ENCODE measurements at places on chromosomes 13 and 19.

- no peaks in the 10 kb centered on the region for H3K4me1 ChIP-seq
- no peak for DNase-seq
- no peaks in the 10 kb centered on the region for H3K27me3 ChIP-seq
- no peak overlapping the region for H3K27ac ChIP-seq
- H3K36me3 ChIP-seq = no peaks in the 10 kb centered on the region
Measured at GRCh38 chr19:30266687-30267086, 105.5 kb upstream of the ZNF536 start.

DNA sequence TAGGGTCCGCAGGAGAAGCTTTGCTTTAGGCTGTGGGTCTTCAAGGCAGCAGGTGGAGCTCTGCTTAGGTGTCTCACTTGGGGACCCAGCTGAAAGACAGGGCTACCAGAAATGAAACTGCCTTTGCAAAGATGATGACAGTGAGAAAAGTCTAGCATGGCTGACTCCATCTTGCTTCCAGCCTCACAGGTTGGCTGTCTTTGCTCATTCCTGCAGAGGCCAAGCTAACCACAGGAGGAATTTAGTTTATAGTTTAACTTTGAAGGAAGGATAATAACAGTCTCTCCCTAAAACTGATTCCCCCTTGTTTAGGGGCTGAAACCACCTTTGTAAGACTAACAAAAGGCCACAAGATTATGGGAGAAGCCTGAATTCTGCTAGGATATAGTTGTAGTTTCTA, 252.4 kb downstream of the UQCRFS1 start:
- no peak overlapping the region for H3K4me3 ChIP-seq
- H3K36me3 ChIP-seq = no peaks in the 10 kb centered on the region
- H3K4me1 ChIP-seq = no peaks in the 10 kb centered on the region
- H3K27me3 ChIP-seq = no peaks in the 10 kb centered on the region
- H3K27ac ChIP-seq = no peak overlapping the region
- no peak for DNase-seq

DNA sequence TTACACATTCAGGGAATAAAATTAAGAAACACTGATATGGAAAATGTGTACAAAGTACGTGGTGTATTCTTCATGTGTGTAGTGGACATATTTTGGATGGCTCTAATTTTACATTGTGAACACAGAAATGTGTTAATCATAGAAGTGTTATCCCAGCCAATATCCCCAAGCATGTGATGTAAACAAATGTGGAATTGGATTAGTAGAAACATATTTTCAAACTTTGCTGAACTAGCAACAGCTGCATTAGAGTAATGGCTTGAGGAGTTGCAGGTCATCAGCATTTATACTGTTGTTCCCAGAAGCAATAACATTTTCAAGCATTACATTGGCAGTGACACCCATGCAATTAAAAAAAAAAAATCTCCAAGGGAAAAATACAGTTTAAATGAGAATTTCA, 600.6 kb downstream of the SLITRK1 start:
- no peak overlapping the region for H3K27ac ChIP-seq
- no peaks in the 10 kb centered on the region for H3K4me1 ChIP-seq
- no peaks in the 10 kb centered on the region for H3K27me3 ChIP-seq
- DNase-seq = no peak

GRCh38 chr19:39832341-39833083, 1.4 kb downstream of the DYRK1B start:
- peak overlapping the region; percentile 72 for H3K4me3 ChIP-seq
- DNase-seq = no peak
- no peaks in the 10 kb centered on the region for H3K36me3 ChIP-seq

DNA sequence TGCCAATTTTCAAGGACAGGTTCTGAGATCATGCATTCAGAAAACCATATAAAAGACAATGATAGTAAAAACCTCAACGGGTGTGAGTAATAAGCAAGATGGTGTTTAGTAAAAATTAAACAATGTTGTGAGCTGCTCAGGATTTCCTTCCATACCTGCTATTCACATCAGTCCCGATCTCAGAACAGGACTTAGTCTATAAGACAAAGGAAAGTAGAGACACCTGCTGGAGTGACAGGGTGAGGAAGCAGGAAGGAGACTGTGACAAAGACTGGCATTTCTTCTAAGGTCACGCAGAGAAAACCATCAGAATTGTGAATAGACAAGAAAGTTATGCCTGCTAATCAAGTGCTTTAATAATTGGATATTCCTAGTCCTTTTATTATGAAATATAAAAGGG, 648.0 kb downstream of the DACH1 start:
- H3K36me3 ChIP-seq = no peaks in the 10 kb centered on the region
- no peak for DNase-seq
- no peak overlapping the region for H3K4me3 ChIP-seq

DNA sequence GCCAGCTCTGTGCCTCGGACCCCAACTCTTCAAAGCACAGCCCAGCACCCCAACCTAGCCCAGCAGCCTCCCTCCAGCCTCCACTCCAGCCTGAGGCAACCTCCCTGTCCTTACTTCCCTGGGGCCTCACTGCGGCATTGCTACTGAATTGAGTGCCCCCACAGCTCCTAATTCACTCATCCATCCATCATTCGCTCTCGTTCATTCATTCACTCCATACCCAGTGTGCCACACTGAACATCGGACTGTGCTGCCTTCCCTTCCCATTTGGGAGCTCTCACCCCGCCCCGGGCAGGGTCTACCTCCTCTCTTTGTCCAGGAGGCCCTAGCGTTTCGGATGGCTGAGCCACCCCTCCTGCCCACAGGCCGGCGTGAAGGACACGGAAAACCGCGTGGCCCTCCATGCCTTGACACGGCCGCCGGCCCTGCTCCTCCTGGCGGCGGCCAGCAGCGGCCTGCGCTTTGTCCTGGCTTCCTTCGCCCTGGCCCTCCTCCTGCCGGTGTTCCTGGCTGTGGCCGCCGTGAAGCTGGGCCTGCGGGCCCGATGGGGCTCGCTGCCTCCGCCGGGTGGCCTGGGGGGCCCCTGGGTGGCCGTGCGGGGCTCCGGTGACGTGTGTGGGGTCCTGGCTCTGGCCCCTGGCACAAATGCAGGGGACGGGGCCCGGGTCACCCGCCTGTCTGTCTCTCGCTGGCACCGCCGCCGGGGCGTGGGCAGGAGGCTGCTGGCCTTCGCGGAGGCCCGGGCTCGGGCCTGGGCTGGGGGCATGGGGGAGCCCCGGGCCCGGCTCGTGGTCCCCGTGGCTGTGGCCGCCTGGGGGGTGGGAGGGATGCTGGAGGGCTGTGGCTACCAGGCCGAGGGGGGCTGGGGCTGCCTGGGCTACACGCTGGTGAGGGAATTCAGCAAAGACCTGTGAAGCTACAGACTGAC, 1.3 kb downstream of the NAT14 start:
- H3K27me3 ChIP-seq = no peaks in the 10 kb centered on the region
- H3K27ac ChIP-seq = peak overlapping the region; percentile 89
- H3K4me3 ChIP-seq = peak overlapping the region; percentile 5
- H3K36me3 ChIP-seq = no peaks in the 10 kb centered on the region
- DNase-seq = peak; percentile 32
- H3K4me1 ChIP-seq = peaks cover 28% of the 10 kb centered on the region

GRCh38 chr19:14112051-14112808, 5.3 kb downstream of the PRKACA start:
- H3K4me3 ChIP-seq = peak overlapping the region; percentile 15
- H3K36me3 ChIP-seq = no peaks in the 10 kb centered on the region
- peak; percentile 45 for DNase-seq
- H3K27me3 ChIP-seq = no peaks in the 10 kb centered on the region
- H3K4me1 ChIP-seq = peaks cover 36% of the 10 kb centered on the region
- H3K27ac ChIP-seq = peak overlapping the region; percentile 96

- H3K27me3 ChIP-seq = no peaks in the 10 kb centered on the region
- no peaks in the 10 kb centered on the region for H3K36me3 ChIP-seq
- H3K4me3 ChIP-seq = no peak overlapping the region
- H3K27ac ChIP-seq = no peak overlapping the region
- no peaks in the 10 kb centered on the region for H3K4me1 ChIP-seq
- no peak for DNase-seq
Measured at GRCh38 chr13:73401769-73402168, 343.0 kb downstream of the KLF5 start.

DNA sequence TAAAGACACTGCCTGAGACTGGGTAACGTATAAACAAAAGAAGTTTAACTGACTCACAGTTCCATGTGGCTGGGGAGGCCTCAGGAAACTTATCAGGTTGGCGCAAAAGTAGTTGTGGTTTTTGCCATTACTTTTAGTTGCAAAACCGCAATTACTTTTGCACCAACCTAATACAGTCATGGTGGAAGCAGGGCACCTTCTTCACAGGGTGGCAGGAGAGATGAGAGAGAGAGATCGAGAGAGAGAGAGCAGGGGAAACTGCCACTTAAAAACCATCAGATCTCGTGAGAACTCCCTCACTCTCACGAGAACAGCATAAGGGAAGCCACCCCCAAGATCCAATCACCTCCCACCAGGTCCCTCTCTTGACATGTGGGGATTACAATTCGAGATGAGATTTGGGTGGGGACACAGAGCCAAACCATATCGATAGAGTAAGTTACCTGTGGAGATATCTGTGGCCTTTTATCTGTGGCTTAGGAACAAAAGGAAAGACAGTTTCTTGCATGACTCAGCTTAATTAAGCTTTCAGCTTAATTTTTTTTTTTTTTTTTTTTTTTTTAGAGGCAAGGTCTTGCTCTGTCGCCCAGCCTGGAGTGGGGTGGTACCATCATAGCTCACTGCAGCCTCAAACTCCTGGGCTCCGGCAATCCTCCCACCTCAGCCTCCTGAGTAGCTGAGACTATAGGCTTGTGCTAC, 7.6 kb upstream of the CABP5 start:
- H3K36me3 ChIP-seq = no peaks in the 10 kb centered on the region
- H3K4me3 ChIP-seq = no peak overlapping the region
- H3K4me1 ChIP-seq = no peaks in the 10 kb centered on the region
- H3K27me3 ChIP-seq = no peaks in the 10 kb centered on the region
- H3K27ac ChIP-seq = no peak overlapping the region

- H3K4me3 ChIP-seq = no peak overlapping the region
- no peak for DNase-seq
- H3K27me3 ChIP-seq = no peaks in the 10 kb centered on the region
- H3K4me1 ChIP-seq = no peaks in the 10 kb centered on the region
- H3K36me3 ChIP-seq = no peaks in the 10 kb centered on the region
Measured at GRCh38 chr19:17125728-17126677, 50.4 kb downstream of the MYO9B start.

- H3K27ac ChIP-seq = no peak overlapping the region
- DNase-seq = no peak
- H3K4me3 ChIP-seq = no peak overlapping the region
- H3K36me3 ChIP-seq = no peaks in the 10 kb centered on the region
- peaks cover 8% of the 10 kb centered on the region for H3K4me1 ChIP-seq
Measured at GRCh38 chr13:39403106-39403505, 199.9 kb downstream of the LHFPL6 start.

GRCh38 chr19:9467161-9467560, 31.3 kb downstream of the ZNF560 start:
- no peaks in the 10 kb centered on the region for H3K36me3 ChIP-seq
- H3K27me3 ChIP-seq = no peaks in the 10 kb centered on the region
- no peak for DNase-seq
- no peak overlapping the region for H3K4me3 ChIP-seq
- no peak overlapping the region for H3K27ac ChIP-seq

- no peaks in the 10 kb centered on the region for H3K4me1 ChIP-seq
- DNase-seq = no peak
- no peak overlapping the region for H3K4me3 ChIP-seq
- no peak overlapping the region for H3K27ac ChIP-seq
- no peaks in the 10 kb centered on the region for H3K27me3 ChIP-seq
Measured at GRCh38 chr13:35781036-35782000, 304.8 kb upstream of the MAB21L1 start.
